SW 1271 (cell line): ENCODE measurements at places on chromosomes 7 and 10.

- DNase-seq: no peak
Observed at GRCh38 chr10:48364659-48365405, 58.4 kb downstream of the MAPK8 start.

GRCh38 chr10:99325281-99325680, 3.9 kb upstream of the CNNM1 start:
- DNase-seq: no peak

DNA sequence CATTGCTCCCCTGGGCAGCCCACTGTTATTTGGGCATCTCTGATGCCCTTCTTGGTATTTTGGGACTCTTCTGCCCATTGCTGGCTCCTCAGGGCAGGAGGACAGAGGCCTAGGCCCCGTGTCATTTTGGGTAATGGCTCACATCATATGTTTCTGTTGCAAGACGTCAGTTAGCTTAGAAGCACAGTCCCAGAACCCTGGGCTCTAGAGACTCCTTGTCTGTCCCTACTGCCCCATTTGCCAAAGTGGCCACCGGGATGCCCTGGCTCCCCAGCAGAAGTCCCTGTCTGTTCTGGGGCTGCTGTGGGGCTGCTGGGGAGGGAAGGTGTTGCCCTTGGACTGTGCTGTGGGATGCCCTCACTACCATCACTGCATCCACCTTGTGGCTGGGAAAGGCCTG, 48.8 kb downstream of the ADCYAP1R1 start:
- DNase-seq: no peak

DNA sequence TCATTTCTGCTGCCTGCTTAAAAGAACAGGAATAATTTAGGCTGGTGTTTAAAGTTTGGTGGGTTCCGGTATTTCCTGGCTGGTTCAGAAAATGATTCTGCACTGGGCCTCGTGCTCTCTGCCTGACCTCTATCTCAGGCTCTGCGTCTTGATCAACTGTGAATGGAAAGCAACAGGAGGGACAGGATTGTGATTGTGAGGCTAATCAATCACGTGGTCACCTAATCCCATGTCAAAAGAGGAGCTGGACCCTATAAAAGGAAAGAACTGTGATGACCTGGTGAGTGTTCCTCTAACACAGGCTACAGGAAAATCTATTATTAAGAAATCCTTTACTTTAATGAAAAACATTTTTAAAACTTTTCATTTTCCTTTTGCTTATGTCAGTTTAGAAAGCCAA, at the start of gene DHX32:
Gene DHX32, minus strand, starts transcription at position 101 of the 400 bp plus-strand sequence. CDS start 468 bp downstream, outside the sequence.
- DNase-seq: no peak

- no peak for DNase-seq
Observed at GRCh38 chr10:99435986-99436638, 5.7 kb upstream of the GOT1 start.
